ENCODE measurements at places on chromosomes 5 and 9. TPM values are rescaled to one million over a fixed set of nuclear protein-coding genes. Genes with fewer than 3 reads are reported as not detected.

CRHBP gene
- not detected for polyA plus RNA-seq

FAT2 gene
- 0.01 TPM for polyA plus RNA-seq

CXCL14 gene
- not detected for polyA plus RNA-seq

INSL6 gene
- polyA plus RNA-seq, result 0.42 TPM

IL9 gene
- not detected for polyA plus RNA-seq

HBEGF gene
- 1.6 TPM for polyA plus RNA-seq

GPX3 gene
- 0.91 TPM for polyA plus RNA-seq

ARHGAP26 gene
- 19.0 TPM for polyA plus RNA-seq

SHROOM1 gene
- polyA plus RNA-seq, result 0.82 TPM

GKAP1 gene
- polyA plus RNA-seq, result 3.5 TPM

DNA sequence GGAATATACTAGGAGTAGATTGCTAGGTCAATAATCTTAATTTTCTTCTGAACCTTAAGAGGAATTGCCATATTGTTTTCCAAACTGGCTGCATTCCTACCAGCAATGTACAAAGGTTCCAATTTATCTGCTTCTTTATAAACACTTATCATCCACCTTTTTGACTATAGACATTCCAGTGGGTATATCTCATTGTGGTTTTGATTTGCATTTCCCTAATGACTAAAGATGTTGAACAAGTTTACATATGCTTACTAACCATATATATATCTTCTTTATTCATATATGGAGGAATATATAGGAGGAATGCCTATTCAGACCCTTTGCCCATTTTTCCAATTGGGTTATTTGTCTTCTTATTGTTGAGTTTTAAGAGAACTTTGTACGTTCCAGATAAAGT is 7.6 kb downstream of the DNAJC18 start:
- no peak for DNase-seq

DNA sequence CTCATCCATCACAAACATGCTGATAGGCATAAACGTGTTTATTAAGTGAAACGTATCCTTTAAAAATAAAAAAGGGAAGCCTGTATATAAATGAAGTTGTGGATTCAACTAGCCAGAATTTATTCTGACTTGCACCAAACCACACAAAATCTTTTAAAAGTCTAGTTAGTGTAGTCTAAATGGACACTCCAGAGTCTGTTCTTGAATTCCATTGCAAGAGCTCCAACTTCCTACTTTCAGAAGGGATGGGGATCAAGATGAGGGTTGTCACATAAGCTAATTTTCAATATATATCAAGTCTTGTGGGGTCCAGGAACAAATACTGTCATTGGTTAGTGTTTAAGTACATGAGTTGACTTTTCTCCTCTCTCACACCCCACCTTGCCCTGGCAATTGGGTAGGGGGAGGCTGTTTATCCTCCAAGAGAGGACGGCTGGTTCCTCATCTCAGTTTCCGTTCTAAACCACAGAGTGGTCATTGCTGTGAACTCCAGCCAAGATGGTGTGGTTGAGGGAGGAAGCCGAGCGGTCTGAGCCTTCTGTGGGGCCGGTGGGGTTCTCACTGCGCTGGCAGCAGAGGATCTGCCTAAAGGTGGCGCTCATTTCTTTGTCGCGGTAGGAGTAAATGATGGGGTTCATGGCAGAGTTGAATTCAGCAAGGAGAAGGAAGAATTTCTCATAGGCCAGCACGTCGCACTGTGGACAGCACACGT is 163.2 kb downstream of the LPAR1 start:
- peak; percentile 48 for DNase-seq

- no peak for DNase-seq
These were observed 117.4 kb upstream of the ELL2 start for GRCh38 chr5:96079075-96079474.

GRCh38 chr9:98146101-98146991 is 27.3 kb upstream of the TRIM14 start:
- peak; percentile 36 for DNase-seq

GRCh38 chr9:74672237-74672636 is 175.1 kb downstream of the RORB start:
- no peak for DNase-seq

- DNase-seq, result no peak
These were observed 132.5 kb upstream of the FER start for GRCh38 chr5:108615216-108615615.

- no peak for DNase-seq
These were observed 48.6 kb downstream of the CCL28 start for GRCh38 chr5:43363445-43364152.

GRCh38 chr9:33289936-33290246 is 425 bp upstream of the NFX1 start:
- DNase-seq, result no peak

DNA sequence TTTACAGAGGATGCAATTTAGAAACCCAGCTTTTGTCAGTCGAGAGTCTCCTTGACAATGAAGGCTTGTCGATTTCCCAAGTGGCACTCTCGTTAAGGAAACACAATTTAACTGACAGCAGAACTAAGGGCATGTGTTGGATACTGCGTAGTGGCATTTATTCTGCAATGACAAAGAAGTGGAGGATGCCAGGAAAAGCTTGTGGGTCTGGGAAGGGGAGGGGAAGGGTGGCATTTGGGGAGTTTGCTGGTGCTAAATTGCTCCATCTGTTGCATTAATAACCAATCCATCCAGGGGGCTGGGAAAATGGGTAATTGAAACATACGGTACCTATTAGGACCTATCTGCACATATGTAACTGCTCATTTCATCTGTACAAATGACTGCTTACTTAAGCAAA is 190.6 kb downstream of the NSG2 start:
- no peak for DNase-seq

DNA sequence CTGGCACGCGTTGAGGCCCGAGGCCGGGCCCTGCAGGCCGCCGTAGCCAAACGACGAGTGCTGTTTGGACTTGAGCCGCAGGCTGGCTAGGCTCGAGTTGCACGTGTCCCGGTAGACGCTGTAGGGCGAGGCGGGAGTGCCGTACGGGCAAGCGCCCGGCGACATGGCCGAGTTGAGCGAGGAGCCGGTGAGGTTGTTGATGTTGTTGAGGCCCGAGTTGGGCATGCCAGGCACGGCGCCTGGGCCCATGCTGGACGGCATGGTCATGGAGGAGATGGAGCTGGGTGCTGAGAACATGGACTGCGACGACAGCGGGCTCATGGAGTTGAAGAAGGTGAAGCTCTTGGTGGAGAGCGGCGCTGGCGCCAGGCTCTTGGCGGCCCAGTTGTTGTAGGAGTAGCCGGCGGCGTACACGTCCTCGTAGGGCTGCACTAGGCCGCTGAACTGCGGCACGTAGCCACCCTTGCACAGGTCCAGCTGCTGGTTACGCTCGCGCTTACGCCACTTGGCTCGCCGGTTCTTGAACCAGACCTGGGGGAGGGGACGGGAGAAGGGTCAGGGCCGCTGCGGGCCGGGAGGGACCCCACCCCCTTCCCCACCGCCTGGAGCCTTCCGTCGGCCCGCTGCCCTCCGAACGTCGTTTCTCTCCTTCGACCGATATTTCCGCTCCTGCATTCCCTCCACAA is 5.1 kb downstream of the PITX1 start:
- DNase-seq, result no peak

DNA sequence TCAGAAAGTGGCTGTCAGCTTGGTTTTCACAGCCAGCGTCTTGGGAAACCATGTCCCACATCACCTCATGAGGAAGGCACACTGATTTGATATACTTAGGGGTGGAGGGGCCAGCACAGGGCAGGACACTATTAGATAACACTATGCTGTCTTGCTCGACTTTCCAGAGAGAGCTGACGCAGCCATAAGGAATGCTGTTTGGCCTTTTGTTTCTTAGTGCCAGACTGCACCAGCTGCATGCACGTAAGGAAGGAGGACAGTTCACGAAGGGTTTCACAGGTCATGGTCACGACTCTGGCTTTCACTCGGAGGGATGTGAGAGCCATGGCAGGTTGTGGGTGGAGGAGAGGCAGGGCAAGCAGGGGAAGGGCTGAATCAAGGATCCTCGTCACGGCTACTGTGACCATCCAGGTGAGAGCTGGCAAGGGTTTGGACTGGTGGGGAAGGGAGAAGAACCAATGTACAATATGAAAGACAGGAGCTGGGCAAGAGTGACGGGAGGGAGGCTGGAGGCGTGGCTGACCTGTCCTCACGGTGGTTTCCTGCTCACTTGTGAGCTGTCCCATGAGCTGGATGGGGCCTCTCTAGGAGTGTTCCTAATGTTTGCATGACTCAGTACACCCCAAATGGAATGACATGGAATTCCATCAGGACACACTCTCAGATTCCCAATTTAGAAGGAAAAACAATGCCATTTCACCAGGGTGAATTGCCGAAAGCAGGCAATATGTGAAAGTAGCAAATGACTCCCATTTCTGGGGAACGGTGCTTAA is 61.7 kb downstream of the OTULIN start:
- DNase-seq, result no peak

- no peak for DNase-seq
These were observed 11.3 kb downstream of the NINJ1 start for GRCh38 chr9:93122721-93123221.

- no peak for DNase-seq
These were observed 15.8 kb downstream of the PSMB7 start for GRCh38 chr9:124399323-124399967.

- no peak for DNase-seq
These were observed 9.5 kb downstream of the LPCAT1 start for GRCh38 chr5:1514027-1514818.

DNA sequence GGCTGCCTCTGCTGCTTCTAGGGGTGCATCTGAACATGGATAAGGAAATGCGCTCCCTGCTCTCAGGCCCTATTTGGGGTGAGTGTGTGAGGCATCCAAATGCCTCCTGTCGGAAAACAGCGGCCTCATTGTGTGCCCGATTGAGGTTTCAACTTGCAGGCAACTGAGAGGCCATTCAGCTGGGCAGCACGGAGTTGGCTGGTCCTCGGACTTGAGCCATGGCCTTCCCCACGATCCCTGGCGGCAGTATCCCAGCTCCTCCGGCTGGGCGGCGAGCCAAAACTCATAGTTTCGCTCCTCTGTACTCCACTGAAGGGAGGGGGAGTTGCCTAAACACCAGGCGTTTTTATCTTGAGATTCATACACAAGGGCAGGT is 597.3 kb upstream of the SGCD start:
- DNase-seq, result no peak

DNA sequence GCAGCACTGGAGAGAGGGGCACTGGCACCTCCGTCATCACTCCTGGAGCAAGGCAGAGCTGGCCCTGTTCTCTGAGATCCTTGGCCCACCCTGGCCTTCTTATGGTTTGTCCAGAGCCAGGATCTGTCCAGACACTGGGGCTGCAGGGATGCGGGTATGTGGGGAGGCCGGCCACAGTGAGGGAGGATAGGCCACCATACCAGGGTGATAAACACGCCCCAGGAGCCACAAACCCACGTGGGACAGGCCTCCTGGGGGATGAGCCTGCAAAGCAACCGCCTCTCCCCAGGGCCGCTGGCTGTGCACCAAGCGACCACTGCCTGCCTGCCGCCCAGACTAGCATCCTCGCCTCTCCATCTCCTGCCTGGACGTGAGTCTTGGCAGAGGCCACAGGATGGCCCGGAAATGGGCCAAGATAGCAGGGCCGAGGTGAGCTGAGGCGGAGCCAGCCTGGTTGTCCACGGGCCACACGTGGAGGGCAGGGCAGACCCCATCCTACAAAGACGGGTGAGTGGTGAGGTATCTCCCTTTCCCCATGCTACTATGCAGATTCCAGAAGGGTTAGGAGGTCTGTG is 4.5 kb downstream of the OBP2A start:
- no peak for DNase-seq

DNA sequence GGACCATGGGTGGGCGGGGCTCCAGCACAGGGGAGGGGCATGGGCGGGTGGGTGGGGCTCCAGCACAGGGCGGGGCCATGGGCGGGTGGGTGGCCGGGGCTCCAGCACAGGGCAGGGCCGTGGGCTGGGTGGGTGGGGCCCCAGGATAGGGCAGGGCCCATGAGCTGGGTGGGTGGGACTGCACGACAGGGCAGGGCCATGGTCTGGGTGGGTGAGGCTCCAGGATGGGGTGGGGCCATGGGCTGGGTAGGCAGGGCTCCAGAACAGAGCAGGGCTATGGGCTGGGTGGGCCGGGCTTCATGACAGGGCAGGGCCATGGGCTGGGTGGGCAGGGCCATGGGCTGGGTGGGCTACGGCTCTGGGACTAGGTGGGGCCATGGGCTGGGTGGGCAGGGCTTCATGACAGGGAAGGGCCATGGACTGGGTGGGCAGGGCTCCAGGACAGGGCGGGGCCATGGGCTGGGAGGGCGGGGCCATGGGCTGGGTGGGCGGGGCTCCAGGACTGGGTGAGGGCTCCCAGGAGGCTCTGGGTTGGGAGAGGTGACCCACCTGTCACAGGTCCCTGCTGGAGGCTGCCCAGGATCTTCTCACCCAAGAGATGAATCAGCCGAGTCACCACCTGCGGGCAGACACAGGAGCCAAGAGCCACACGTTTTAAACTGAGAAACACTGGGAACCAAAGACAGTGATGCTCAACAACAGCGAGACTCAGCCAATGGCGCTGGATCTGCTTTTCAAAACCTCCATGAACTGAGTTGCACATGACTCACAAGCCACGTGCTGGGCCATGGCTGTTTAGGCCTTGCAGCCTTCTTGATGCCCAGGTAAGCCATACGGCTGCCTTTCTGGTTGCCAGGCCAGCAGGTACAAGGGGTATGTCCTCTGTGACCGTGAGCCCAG is 33.6 kb upstream of the NSMF start:
- DNase-seq, result no peak

DNA sequence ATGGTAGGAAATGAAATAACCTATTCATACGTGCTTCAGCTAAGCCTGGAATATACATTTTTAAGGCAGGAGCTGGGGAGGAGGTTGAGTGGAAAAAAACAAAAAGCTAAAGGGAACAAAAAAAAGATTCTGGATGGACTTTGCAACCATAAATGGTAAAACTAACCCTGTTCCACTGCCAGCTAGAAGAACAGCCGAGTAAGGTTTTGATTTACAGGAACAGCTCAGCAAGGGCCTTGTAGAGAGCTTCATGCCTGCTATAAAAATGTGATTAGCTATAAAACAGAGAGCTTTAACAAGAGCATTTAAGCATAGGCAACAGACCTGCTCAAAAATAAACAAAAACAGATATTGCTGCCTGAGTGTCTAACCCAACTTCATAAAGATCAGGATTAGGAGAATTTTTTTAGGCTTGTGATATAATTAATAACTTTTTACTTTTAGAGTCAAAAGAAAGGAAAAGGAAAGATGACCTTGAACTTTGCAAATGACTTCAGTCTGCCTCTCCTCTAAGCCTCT is 194.8 kb downstream of the FBXL7 start:
- no peak for DNase-seq

DNA sequence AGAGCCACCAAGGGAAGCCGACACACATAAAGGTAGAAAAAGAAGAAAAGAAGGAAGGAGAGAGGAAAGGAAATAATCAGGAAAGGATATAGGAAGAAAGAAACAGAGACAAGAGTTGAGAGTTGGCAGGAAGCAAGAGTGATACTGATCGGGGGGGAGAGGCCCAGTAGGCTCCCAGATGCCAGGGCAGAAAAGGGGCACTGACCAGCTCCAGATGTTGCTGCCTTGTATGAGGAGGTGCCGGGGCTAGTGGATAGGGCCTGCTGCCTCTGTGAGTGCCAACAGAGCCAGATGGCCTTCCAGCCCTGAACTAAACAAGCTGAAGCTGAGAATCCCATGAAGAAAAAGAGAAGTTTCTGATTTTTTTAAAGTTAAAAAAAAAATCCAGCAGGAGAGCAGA is 82.0 kb upstream of the TRIM32 start:
- DNase-seq, result no peak
